T-cell (primary cell): ENCODE measurements at places on chromosomes 4 and X.

DNA sequence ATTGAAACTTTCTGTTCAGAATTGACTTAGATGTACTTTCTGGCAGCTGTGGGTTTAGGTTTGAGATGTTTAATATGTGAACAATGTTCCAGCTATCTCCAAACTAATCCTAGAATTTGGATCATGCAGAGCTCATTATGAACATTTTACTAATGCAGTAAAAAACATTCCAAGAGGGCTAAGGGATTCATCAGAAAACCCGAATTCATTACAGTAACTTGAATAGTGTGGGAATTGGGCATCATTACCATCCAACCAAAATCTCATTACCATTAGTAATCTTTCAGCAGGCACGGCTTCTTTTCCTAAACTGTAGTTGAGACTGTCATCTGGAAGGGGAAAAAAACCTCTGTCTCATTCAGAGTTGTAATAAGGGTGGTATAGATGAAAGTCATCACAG is 91.0 kb downstream of the LIMCH1 start:
- no peak for DNase-seq
- no peaks in the 10 kb centered on the region for H3K27me3 ChIP-seq
- H3K36me3 ChIP-seq, result no peaks in the 10 kb centered on the region
- H3K4me1 ChIP-seq, result no peaks in the 10 kb centered on the region
- no peak overlapping the region for H3K27ac ChIP-seq
- H3K4me3 ChIP-seq, result no peak overlapping the region

GRCh38 chrX:30530606-30531005 is 47.0 kb downstream of the TASL start:
- no peak for DNase-seq
- no peaks in the 10 kb centered on the region for H3K4me1 ChIP-seq
- H3K36me3 ChIP-seq, result no peaks in the 10 kb centered on the region
- H3K27me3 ChIP-seq, result no peaks in the 10 kb centered on the region

DNA sequence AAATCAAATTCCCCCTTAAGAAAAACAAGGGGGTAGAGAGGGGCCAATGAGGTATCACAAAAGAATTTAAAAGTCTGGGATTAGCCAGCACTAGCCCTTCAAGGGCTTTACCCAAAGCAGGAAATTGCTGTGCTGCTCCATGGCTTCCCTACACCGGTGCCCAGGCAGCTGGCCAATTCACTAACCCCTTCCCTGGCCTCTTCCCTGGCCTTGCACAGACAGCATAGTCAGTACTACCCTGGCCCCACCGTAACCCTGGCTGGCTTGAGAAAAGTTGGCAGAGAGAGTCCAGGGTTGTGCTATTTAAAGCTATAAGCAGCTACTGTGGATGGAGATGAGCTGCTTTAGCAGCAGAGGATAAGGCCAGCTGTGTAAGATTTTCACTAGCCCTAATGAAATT is 43.1 kb downstream of the ADAMTS3 start:
- H3K27ac ChIP-seq, result no peak overlapping the region
- H3K27me3 ChIP-seq, result no peaks in the 10 kb centered on the region
- no peak overlapping the region for H3K4me3 ChIP-seq

GRCh38 chrX:7139202-7140081 is 8.1 kb upstream of the STS start:
- H3K27ac ChIP-seq, result no peak overlapping the region
- no peaks in the 10 kb centered on the region for H3K4me1 ChIP-seq
- no peak overlapping the region for H3K4me3 ChIP-seq
- no peaks in the 10 kb centered on the region for H3K36me3 ChIP-seq
- H3K27me3 ChIP-seq, result no peaks in the 10 kb centered on the region

DNA sequence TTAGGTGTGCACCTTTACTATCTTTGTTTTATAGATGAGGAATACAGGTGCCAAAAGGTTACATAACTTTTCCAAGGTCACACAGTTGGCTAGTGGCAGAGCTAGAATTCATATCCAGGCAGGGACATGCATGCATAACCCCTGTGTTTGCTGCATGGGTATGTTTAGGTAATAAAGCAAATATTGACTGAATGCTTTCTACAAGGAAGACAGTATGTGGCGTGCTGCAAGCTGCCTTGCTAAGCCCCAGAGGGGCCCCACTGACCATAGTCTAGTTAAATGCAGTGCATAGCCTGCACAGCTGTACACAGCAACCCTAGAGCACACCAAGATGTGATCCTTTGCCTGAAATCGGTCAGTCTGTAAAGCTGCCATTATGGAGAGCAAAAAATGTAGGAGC is 320.5 kb upstream of the IGFBP7 start:
- peaks cover 2% of the 10 kb centered on the region for H3K27me3 ChIP-seq
- no peak for DNase-seq
- no peaks in the 10 kb centered on the region for H3K36me3 ChIP-seq

DNA sequence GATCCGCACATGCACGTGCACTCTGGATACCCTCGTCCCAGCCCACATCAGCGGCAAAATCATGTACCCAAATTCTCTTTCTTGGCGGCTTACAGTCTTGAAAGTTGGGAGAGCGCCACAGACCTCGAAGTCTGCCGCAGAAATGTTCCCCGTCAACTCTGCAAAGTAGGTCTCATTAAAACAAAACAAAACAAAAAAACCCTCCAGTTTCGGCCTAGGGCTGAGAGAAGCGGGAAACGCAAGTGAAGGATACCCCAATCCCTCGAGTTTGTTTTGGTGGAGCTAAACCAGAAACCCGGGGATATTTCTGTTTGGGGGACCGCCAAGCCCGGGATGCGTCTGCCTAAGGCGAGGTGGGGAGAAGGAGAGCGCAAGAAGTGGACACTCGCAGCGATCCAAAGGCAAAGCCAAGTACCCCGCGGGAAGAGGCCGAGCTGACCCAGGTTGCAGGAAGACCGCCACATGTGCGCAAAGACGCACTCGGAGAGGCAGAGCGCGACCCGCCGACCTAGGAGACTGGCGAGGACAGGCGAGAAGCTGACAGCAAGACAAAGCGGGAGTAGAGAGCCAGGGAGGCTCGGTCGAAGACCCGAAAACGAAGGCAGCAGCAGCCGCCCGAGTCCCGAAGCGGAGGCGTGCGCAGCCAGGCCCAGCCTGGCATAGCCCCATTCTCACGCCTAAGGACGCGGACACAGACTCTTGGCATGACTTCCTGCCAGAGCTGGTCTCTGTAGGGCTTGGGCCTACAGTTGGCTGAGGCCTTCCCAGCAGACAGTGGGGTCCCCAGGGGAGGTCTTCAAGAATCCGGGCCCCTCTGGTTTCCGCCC is 49.6 kb upstream of the BCOR start:
- H3K27ac ChIP-seq, result no peak overlapping the region
- H3K4me1 ChIP-seq, result no peaks in the 10 kb centered on the region
- H3K36me3 ChIP-seq, result no peaks in the 10 kb centered on the region

DNA sequence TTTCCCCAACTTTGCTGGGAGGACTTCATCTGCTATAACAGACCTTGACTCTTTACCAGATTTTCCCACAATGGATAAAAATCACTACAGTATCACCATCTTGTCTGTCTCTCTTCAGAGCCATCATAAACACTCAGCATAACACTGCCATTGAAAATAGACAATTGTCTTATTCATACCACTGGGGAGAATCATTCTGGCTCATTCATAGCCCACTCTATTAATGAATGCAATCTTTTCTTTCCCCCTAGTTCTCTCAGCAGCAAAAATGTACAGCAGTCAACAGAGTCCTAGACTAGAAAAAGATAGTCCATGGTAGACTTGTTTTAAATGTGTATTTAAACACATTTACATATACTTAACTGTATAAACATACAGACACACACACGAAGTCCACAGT is 19.2 kb downstream of the SLC9A7 start:
- H3K4me1 ChIP-seq, result no peaks in the 10 kb centered on the region
- no peak for DNase-seq
- H3K27me3 ChIP-seq, result no peaks in the 10 kb centered on the region
- no peak overlapping the region for H3K27ac ChIP-seq
- H3K4me3 ChIP-seq, result no peak overlapping the region
- H3K36me3 ChIP-seq, result no peaks in the 10 kb centered on the region

GRCh38 chrX:9416562-9417348 is 48.1 kb upstream of the TBL1X start:
- H3K36me3 ChIP-seq, result no peaks in the 10 kb centered on the region
- no peak for DNase-seq
- H3K27me3 ChIP-seq, result no peaks in the 10 kb centered on the region
- H3K4me1 ChIP-seq, result no peaks in the 10 kb centered on the region

DNA sequence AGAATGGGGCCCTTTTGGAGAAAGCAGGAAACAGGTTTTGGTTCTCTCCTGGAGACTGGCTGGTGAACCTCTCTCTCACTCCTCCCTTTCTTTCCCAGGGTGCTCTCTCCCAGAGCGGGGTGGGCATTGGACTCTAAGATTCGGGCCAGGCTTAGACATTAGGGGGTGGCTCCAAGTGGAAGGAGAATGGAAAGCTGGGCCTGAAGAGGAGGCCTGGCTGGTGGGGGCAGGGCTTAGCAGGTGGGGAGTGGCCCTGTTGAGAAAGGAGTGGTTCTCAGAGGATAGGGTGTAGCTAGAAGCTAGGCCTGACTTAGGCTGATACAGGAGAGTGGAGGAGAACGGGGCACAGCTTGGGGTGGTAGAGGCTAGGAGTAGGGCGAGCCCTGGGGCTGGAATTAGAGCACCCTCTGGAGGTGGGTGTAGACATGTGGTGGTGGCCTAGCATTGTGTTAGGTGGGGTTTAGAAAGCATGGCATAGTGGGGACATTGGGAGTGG is 5.7 kb downstream of the PLP2 start:
- peaks cover 5% of the 10 kb centered on the region for H3K36me3 ChIP-seq
- DNase-seq, result no peak
- H3K4me3 ChIP-seq, result no peak overlapping the region
- H3K27ac ChIP-seq, result no peak overlapping the region
- no peaks in the 10 kb centered on the region for H3K27me3 ChIP-seq
- peaks cover 17% of the 10 kb centered on the region for H3K4me1 ChIP-seq

GRCh38 chrX:148601034-148601433 is 100.6 kb downstream of the AFF2 start:
- no peaks in the 10 kb centered on the region for H3K27me3 ChIP-seq
- no peaks in the 10 kb centered on the region for H3K36me3 ChIP-seq
- no peak overlapping the region for H3K27ac ChIP-seq
- no peaks in the 10 kb centered on the region for H3K4me1 ChIP-seq
- DNase-seq, result no peak

- no peak for DNase-seq
- no peak overlapping the region for H3K4me3 ChIP-seq
- H3K27me3 ChIP-seq, result no peaks in the 10 kb centered on the region
- no peak overlapping the region for H3K27ac ChIP-seq
Measured at GRCh38 chrX:19593690-19594089, 78.4 kb upstream of the MAP3K15 start.

- DNase-seq, result no peak
- H3K4me3 ChIP-seq, result no peak overlapping the region
- H3K27ac ChIP-seq, result no peak overlapping the region
- no peaks in the 10 kb centered on the region for H3K4me1 ChIP-seq
- peaks cover 2% of the 10 kb centered on the region for H3K27me3 ChIP-seq
- H3K36me3 ChIP-seq, result no peaks in the 10 kb centered on the region
Measured at GRCh38 chr4:27055221-27055760, 194.7 kb downstream of the STIM2 start.

DNA sequence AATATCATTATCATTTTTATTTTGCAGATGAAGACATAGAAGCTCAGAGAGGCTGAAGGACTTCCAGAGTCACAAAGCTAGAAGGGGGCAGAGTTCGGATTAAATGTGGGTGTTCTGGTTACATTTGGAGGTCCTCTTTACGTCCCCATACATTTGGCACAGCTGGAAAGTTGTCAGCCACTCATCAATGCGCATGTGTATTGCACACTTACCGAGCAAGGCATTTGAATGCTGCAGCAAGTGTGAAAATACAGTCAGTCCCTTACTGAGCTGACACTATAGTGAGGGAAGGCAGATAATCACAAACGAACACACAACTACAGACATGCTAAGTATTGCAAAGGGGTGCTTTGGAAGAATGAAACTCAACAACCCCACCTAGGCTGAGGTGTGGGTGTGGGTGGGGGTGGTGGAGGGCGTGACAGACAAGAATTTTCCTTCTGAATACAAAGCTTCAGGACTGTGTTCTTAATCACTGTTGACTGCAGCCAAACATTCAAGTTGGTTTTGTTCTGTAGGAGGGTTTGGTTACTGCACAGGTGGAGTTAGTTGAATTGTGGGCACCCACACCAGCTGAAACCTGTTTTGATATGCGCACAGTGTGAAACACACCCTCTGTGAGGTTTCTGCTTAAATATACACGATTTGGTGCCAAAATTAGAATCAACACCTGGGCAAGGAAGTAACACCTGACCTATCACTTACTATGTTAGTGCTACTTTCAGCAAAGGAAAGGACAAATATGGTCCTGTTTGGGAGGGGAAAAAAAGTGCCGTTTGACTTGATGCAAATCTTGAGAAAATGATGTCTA is 72.4 kb downstream of the COQ2 start:
- H3K4me1 ChIP-seq, result peaks cover 61% of the 10 kb centered on the region
- H3K27ac ChIP-seq, result peak overlapping the region; percentile 82
- no peaks in the 10 kb centered on the region for H3K36me3 ChIP-seq
- H3K27me3 ChIP-seq, result no peaks in the 10 kb centered on the region
- DNase-seq, result peak; percentile 27

- H3K4me1 ChIP-seq, result no peaks in the 10 kb centered on the region
- no peak overlapping the region for H3K4me3 ChIP-seq
- no peak for DNase-seq
- no peaks in the 10 kb centered on the region for H3K27me3 ChIP-seq
Measured at GRCh38 chr4:1536579-1537409, 130.6 kb upstream of the NKX1-1 start.

- no peak for DNase-seq
- H3K27ac ChIP-seq, result no peak overlapping the region
Measured at GRCh38 chr4:33467291-33467690, 2747.1 kb downstream of the PCDH7 start.

DNA sequence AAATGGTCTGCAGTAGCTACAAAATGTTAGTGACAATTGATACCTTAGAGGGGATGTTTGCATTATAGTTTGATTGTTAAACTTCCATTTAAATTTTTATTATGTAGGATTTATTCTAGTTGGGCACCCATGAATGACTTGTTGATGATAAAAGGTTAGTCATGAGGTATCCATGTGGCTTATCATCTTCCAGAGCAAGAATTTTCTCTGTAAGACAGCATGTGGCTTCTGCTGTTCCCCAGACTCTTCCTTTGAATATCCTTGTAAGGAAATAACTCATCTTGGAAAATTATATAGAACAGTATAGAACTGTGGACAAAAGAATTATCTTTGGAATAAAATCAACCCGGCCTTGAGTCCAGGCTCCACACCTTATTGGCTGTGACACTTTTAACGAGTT is 40.1 kb upstream of the KLHL8 start:
- DNase-seq, result no peak
- no peak overlapping the region for H3K27ac ChIP-seq
- H3K36me3 ChIP-seq, result no peaks in the 10 kb centered on the region
- H3K27me3 ChIP-seq, result no peaks in the 10 kb centered on the region
- H3K4me3 ChIP-seq, result no peak overlapping the region
- no peaks in the 10 kb centered on the region for H3K4me1 ChIP-seq

DNA sequence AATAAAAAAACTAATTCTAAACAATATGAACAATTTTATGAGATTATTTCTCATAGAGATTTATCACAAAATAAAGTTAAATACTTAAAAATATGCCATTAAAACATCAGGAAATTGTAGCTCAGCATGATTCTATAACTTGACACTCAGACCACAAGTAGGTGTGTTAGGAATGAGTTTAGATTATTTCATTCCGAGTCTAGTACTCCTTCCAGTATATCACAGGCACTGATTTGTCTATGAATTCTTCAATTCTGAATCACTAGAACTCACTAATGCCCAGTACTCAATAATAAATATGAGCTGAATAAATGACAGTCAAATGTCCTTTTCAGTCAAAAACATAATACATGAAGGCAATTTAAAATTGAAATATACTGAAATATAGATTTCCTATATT is 22.2 kb downstream of the BOD1L1 start:
- H3K4me3 ChIP-seq, result no peak overlapping the region
- DNase-seq, result no peak
- H3K4me1 ChIP-seq, result no peaks in the 10 kb centered on the region
- no peaks in the 10 kb centered on the region for H3K27me3 ChIP-seq
- H3K27ac ChIP-seq, result no peak overlapping the region
